A673 (cell line): ENCODE measurements at places on chromosomes 12 and 14. TPM values are rescaled to one million over a fixed set of nuclear protein-coding genes. Genes with fewer than 3 reads are reported as not detected.

- DNase-seq = no peak
- no peak overlapping the region for H3K27ac ChIP-seq
- H3K4me1 ChIP-seq = peaks cover 12% of the 10 kb centered on the region
- no peaks in the 10 kb centered on the region for H3K27me3 ChIP-seq
Measured at GRCh38 chr14:99560403-99560802, 43.6 kb downstream of the CCDC85C start.

Gene DUSP6
- total RNA-seq = 207 and 226 TPM in 2 replicates

- no peaks in the 10 kb centered on the region for H3K27me3 ChIP-seq
- no peaks in the 10 kb centered on the region for H3K4me1 ChIP-seq
- H3K36me3 ChIP-seq = no peaks in the 10 kb centered on the region
- no peak overlapping the region for H3K4me3 ChIP-seq
- DNase-seq = no peak
Measured at GRCh38 chr14:65604936-65605335, 192.4 kb downstream of the FUT8 start.

GRCh38 chr12:64088431-64089349 is 133.4 kb downstream of the KICS2 start:
- peak overlapping the region; percentile 1 for H3K4me3 ChIP-seq
- H3K36me3 ChIP-seq = no peaks in the 10 kb centered on the region
- H3K27ac ChIP-seq = peak overlapping the region; percentile 75
- peaks cover 79% of the 10 kb centered on the region for H3K4me1 ChIP-seq

Gene TEX52
- total RNA-seq = 0.44 TPM in 1 of 2 replicates, not detected in the other

Gene CFAP54
- total RNA-seq = 0.71 and 1.5 TPM in 2 replicates

DNA sequence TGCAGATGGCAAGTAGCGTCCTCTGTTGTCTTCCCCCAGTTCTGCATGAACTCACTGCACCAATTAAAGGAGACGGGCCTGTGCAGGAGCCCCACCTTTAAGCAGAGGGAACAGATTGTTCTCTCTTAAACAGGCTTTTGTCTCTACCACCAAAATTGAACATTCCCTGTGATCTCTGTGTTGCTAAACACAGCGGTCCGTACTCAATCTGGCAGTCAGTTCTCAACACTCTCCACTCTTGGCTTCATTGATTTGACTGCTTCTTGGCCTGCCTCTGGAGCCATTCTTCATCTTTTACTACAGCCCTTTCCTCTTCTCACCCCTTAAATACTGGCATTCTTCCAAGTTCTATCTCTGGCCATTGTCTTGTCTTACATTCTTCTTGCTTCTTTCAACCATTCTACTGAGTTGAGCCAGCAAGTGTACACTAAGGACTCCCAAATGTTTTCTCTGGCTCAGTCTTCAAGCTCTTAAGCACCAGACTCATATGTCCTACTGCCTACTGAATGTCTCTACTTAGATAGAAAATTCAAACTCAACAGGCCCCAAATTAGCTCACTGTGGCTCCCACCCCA is 8.0 kb upstream of the NT5DC3 start:
- no peaks in the 10 kb centered on the region for H3K4me1 ChIP-seq
- H3K27ac ChIP-seq = no peak overlapping the region
- no peak overlapping the region for H3K4me3 ChIP-seq
- DNase-seq = no peak
- no peaks in the 10 kb centered on the region for H3K27me3 ChIP-seq

DNA sequence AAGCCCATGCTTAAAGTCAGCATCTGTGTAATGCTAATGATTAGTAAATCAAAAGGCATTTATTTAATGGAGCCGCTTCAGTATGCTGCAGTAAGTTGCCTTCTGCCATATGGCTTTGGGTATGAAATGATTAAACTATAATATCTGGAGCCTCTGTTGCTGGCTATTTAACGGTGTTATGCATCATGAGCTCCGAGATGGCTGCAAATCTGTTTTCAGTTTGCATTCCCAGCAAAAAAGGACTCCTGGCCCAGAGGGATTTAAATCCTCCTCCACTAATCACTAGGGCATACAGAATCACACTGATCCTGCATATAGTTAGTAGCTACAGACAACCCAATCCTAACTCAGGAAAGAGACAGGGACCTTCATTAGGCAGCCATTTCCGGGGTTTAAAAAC is 171.5 kb upstream of the EEA1 start:
- peaks cover 23% of the 10 kb centered on the region for H3K4me1 ChIP-seq
- peak overlapping the region; percentile 34 for H3K27ac ChIP-seq
- no peaks in the 10 kb centered on the region for H3K27me3 ChIP-seq
- no peak overlapping the region for H3K4me3 ChIP-seq
- no peaks in the 10 kb centered on the region for H3K36me3 ChIP-seq
- DNase-seq = peak; percentile 60

DNA sequence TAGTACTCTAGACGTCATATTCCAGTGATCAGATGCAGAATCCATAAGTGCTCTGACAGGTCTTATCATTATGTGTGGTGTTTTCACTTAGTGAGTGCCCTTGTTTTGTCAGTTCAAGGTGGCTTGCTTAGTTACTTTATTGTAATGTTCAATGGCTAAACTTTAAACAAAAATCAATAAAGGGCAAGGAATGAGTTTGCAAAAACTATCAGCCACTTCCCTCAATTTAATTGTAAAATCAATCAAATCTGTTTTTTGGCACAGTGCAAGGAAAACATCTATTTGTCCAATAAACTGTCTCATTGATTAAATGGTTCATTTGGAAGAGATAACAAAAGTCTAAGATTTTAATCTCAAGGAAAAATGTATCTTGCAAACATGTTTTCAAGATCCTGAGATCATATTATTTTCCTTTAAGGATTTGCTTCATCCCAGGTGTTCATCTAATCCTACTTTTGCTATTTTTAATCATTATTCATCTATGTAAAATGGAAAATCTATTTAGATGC is 59.6 kb upstream of the EEA1 start:
- no peak for DNase-seq
- H3K27me3 ChIP-seq = no peaks in the 10 kb centered on the region
- H3K27ac ChIP-seq = no peak overlapping the region
- no peak overlapping the region for H3K4me3 ChIP-seq
- peaks cover 7% of the 10 kb centered on the region for H3K4me1 ChIP-seq

DNA sequence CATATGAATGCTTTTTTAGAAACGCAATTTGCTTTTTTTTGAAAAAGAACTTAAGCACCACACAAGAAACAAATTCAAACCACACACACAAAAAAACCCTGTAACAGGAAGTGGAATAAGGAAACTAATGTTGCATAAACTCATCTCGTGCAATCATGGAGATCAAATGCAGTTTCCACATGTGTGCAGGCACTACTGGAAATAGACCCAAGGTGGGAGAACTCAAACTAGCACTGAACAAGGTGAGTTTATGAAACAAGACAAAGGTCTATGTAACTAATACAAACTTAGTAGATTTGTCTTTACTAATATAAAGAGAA is 17.5 kb downstream of the NIN start:
- H3K36me3 ChIP-seq = no peaks in the 10 kb centered on the region
- no peak overlapping the region for H3K4me3 ChIP-seq
- peaks cover 12% of the 10 kb centered on the region for H3K4me1 ChIP-seq
- H3K27me3 ChIP-seq = no peaks in the 10 kb centered on the region

Gene LRP1-AS
- not detected in 2 replicates for total RNA-seq
